ENCODE measurements at places on chromosomes 3 and 15.

GRCh38 chr3:138441742-138442141 is 7.3 kb downstream of the ESYT3 start:
- no peak for DNase-seq

GRCh38 chr3:22734207-22734606 is 468.9 kb upstream of the UBE2E2 start:
- no peak for DNase-seq

DNA sequence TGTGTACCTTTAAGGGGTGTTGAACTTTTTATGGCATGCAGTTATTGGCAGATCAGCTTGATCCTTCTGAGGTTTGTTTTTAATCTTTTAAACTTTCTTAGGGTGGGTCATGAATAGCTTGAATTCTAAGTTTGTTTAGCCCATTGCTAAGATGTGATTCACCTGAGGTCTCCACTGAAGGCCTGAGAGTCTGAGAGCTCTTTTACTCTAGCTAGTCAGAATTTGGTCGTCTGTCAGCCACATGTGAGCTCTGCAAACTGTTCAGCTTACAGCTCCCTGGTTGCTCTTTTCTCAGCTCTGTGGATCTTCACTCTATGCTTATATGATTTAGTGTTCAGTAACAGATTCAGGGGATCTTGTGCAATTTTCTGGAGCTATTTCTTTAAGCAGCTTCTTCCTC is 161.3 kb downstream of the ABHD5 start:
- DNase-seq: no peak

- DNase-seq: no peak
Observed at GRCh38 chr15:100112061-100112420, 229.7 kb downstream of the ADAMTS17 start.

DNA sequence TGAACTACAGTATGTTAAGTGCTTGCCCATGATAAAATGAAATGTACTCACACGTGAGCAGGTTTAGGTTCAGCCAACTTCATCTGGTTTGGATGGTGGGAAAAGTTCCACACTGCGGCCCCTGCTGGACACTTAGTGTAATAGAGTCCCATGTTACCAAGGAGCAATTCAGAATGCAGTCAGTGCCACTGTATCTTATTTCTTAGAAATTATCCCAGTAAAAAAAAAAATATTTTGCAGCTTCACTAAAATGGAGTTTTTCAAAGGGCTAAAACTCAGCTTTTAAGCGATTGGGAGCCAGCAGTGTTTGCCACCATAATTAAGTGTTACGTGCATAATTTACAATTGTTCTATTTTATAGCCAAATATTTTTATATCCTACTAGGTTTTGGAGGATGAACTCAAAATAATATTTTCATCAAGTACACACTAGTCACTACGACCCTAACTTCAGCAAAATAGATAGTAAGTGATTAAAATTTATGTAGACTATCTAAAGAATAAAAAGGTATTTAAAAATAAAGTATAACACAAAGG is 371.7 kb upstream of the GBE1 start:
- DNase-seq: no peak

DNA sequence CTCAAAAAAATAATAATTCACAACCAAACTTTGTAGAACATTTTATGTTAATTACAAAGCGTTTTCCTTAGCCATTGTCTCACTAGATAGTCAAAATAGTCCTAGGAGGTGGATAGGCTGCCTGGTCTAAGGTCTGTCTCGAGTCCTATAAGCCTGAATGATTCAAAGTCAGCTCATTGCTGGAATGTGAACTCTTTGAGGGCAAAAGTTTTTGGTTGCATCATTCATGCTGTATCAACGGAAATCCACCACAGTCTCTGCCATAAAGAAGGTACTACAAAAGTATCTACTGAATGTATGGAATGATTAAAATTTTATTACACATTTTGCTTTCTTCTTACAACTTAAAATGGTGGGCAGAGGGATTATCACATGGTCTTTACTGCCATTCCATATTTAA is 387.3 kb upstream of the RARB start:
- DNase-seq: no peak

DNA sequence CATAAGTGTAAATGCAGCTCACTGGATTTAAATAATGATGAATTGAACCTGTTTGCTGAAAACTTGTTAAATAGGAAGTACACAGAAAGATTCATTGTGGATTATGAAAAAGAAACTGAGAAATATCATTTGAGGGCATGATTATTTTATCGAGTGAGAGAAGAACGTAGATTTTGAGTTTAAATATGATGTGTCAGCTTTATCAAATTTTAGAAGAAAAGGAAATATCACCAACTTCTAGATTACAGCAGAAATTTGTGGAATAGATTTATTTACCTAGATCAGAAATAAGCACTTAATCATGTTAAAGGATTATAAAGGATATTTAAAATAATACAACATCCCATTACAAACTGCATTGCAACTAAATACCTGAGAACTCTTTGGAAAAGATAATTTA is 315.5 kb downstream of the ZPLD1 start:
- DNase-seq: no peak

DNA sequence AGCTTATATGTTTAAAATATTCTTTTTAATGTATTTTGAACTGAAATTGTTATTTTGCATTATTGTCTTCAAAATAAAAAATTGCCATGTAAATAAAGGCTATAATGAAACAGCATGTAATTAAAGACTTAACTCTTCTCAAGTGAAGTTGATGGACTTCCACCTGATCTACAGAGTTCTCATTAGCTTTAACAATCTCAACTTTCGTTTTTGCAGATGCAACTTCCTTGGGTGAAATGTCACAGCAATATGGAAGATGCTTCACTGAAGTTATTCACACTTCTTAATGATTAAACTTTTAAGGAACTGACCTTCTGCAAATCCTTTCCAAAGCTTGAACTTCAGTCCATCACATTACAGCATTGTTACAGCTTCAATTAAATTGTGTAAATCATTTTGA is 63.6 kb downstream of the OSTN start:
- DNase-seq: no peak

DNA sequence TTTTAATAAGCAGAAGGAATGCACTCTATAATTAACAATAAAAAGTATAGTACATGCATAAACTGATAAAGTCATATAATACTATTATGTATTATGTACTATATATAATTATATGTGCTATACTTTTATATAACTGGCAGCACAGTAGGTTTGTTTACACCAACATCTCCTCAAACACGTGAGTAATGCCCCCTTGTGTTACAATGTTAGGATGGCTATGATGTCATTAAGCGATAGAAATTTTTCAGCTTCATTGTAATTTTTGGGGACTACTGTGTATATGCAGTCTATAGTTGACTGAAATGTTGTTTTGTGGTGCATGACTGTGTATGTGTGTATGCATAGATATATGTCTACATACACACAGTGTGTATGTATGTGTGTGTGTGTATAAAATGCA is 100.6 kb downstream of the SLMAP start:
- DNase-seq: no peak

- DNase-seq: peak; percentile 61
Observed at GRCh38 chr15:77024273-77025082, 29.6 kb downstream of the PSTPIP1 start.

GRCh38 chr3:105674437-105675065 is 194.3 kb downstream of the CBLB start:
- no peak for DNase-seq

GRCh38 chr3:43870844-43871626 is 180.3 kb downstream of the ABHD5 start:
- no peak for DNase-seq

GRCh38 chr3:9308298-9308990 is 54.4 kb upstream of the THUMPD3 start:
- DNase-seq: no peak

- DNase-seq: no peak
Observed at GRCh38 chr3:47762233-47762632, 19.5 kb downstream of the SMARCC1 start.

GRCh38 chr3:37899101-37899707 is 37.5 kb downstream of the CTDSPL start:
- no peak for DNase-seq

DNA sequence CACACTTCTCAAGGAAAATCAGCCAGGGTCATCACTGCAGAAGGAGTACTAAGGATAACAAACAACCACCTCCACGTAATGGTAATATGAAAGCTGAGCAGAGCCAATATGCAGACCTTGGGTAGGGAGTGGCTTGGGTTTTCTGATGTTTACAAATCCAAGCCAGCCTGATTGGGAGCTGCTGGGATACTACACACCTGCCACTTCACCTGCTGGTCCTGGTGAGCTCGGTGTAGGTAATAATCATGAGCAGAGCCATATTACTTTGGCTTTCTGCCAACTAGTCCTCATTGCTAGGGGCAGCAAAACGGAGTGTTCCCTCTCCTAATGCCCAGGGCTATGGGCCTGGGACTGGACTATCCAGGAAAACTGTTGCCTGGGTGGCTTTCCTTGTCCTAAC is 433.5 kb upstream of the PPP2R3A start:
- no peak for DNase-seq

DNA sequence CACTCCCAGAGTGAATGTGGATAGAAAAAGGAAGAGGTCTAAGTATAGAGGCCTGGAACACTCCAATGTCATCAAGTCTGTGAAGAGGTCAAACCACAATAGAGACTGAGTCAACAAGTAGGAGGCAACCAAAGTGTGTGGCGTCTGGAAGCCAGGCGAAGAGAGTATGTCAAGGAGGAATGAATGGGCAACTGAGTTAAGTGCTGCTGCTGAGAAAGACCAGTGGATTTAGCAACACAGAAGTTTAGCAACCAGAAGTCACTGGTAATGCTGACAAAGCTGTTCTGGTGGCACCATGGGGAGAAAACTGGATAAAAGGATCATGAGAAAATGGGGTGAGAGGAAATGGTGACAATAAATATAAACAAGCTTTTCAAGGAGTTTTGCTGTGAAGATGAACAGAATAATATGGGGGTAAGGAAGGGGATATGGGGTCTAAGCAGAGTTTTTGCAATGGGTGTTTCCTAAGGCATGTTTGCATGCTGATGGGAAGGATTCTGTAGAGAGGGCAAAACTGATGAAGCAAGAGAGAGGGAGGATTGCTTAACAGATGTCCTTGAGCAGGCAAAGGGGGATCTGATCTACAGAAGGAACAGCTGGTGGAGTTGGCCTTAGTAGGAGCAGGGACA is 38.4 kb downstream of the PCOLCE2 start:
- no peak for DNase-seq

GRCh38 chr15:29207027-29207757 is 62.4 kb downstream of the NSMCE3 start:
- DNase-seq: no peak

DNA sequence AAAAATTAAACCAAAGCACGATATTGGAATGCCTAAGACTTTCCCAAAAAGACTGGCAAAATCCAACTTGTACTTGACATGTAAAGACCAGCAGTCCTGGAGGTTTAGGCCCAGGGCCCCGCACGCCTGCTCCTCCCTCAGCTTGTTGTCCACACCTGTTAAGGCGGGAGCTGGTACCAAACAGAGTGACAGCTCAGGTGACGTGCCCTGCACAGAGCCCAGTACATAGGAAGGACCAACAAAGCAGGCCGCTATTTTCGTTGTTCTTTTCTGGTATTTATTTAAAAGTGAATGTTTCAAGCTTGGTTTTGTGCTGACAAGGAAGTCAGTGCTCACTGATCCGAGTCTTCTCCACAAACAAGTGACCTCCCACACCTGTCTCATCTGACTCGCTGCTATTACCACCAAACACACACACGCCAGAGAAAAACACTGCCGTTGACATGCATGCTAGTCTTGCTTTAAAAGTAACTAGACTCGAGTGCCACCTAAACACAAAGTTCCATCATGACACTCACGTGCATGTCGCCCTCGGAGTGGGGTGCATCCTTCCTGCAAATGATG is 50.2 kb downstream of the HERC2 start:
- no peak for DNase-seq

DNA sequence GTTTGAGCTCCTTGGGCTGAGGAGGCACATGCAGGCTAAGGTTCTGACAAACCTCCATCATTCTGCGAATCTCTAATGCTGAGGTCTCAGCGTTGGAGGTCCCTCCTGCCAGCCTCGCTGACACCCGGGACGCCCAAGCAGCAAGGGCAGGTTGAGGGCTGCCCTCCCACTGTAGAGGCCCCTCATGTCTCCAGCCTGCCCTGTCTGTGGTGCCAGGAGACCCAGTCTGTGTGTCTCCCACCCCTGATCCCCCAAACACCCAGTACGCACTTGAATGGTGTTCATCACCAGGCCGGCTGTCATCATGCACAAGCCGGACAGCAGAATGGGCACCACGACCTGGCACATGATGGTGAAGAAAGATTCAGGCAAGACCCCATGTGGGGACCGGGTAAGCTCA is 27.8 kb downstream of the SLC41A3 start:
- DNase-seq: no peak
